Substantia nigra (tissue), 51 donors: ENCODE measurements at places on chromosomes 1 and 21.

DNA sequence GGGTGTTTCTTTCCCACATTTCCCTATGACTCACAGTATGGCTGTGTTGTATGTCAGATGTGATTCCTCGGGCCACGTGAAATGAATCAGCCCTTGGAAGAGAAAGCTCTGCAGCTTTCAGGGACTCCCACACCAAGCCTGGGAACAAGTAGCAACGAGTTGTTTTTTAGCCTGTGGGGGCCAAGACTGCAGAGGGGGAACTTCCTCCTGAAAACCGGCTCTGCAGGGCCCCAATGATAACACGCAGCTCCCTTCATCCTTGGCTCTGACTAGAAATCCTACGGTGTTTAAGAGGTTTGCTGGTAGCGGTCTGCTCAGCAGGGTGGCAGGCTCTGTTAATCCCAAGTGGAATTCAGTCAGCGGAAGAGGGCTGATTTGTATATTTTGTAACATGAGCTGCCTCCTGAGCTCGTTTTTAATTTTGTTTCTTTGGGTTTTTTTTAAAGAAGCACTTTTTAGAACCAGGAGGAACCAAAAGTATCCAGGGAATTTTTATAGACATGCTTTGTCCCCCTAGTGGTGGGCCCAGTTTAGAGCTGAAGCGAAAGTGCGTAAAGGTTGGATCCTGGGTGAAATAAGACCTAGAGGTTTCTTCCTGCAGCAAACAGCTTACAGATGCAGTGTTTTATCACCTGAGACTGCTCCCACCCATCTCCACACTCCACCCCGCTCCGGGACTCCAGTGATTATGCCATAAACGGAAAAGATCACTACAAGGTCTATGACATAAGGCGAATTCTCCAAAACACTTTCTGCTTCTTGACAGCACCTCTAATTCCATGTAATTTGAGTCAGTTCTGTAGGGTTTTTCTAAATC, 48.8 kb downstream of the LAMC2 start:
- DNase-seq, result peak; percentile 38

DNA sequence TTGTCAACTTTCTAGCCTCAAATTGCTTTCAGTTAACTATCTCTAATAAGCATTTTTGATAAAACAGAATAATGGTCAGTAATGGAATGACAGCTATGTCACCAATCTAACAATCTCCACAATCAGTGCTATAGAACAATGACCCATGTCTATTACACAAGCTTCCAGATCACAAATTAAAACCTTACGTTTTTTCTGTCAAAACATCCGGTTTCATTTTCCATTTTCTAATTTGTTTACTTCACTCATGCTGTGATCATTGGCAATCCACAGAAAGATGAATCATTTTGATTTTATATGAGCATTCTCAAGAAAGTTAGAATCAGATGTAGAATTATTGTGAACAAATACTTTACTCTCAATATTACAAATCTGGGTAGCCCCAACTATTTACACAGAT, 80.3 kb downstream of the KCNT2 start:
- DNase-seq, result no peak

DNA sequence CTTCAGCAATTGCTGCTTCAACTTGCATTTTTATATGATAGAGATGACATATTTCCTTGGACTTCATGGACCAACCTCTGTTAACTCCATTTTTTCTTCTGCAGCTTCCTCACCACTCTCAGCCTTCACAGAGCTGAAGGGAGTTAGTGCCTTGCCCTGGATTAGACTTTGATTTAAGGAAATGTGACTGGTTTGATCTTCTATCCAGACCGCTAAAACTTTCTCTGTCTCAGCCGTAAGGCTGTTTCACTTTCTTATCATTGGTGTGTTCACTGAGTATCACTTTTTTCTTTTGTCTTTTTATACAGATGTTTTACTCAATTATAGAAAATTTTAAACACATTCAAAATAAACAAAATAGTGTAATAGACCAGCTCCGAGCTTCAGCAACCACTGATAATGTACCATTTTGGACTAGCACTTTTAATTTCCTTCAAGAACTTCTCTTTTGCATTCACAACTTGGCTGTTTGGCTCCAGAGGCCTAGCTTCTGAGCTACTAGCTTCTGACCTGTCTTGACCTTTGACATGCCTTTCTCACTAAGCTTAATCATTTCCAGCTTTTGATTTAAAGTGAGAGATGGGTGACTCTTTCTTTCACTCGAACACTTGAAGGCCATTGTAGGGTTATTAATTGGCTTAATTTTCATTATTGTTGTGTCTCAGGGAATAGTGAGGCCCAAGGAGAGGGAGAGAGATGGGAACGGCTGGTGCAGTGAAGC, 9.3 kb downstream of the NEK7 start:
- no peak for DNase-seq

- no peak for DNase-seq
Observed at GRCh38 chr1:28928314-28928941, 14.1 kb downstream of the EPB41 start.

DNA sequence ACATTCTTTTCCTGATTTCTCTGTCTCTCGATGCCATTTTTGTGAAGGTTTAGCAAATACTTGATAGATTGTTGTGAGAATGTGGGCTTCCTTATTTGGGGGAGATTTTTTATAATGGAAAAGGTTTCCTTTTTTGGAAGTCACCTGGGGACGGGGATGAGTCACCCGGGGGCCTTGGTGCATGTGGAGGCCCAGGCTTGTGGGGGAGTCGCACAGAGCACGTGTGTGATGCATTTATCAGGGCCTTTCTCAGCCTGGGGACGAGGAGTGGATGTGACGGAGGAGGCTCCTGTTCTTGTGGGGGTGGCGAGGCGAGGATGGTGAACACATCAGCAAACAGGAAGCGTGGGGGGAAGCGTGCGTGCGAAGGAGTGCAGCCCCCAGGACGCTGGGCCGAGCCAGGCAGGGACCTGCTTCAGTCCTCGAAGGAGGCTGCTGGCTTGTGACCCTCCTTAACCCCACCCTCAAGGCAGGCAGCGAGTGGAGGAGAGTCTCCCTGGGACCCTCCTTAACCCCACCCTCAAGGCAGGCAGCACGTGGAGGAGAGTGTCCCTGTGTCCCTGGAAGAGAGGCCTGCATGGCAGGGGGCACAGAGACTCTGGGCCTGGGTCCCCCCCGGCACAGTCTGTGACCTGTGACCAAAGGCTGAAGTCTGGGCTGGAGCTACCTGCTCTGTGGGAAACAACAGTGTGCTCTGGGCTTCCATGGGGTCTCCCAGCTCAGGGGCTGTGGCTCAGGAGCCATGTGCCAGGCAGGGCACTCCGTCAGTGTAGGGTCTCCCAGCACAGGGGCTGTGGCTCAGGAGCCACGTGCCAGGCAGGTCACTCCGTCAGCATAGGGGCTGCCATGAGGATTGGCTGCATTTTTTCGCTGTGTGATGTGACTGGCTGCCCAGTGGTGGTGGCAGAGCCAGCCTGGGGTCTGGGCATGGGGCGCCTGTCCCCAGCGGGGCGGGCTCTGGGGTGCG, 57.2 kb downstream of the AGPAT3 start:
- DNase-seq, result no peak

- no peak for DNase-seq
Observed at GRCh38 chr1:116287341-116288200, 85.5 kb upstream of the ATP1A1 start.

DNA sequence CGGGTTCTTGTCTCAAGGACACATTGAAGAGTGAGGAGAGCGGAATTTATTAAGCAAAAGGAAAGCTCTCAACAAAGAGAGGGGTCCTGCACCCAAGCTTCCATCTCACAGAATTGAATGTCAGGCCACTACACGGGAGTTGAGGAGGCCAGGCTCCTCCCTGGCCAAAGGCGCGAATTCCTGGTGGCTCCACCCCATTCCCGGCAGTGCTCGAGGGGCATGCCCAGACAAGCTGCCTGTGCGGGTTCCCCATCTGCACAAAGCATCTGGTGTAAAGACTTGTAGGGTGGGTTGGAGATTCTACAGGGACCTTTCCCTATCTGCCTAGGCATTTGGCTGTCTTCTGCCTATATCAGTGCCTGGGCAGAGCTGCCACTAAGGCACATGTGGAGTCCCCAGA, 648.5 kb upstream of the PKN2 start:
- no peak for DNase-seq
